ENCODE measurements at places on chromosomes 3 and 15. TPM values are rescaled to one million over a fixed set of nuclear protein-coding genes. Genes with fewer than 3 reads are reported as not detected.

Gene NOX5
- total RNA-seq, result not detected

- no peak overlapping the region for H3K4me3 ChIP-seq
- no peak for DNase-seq
- no peaks in the 10 kb centered on the region for H3K36me3 ChIP-seq
- H3K27me3 ChIP-seq, result no peaks in the 10 kb centered on the region
- no peaks in the 10 kb centered on the region for H3K4me1 ChIP-seq
- H3K27ac ChIP-seq, result no peak overlapping the region
Measured at GRCh38 chr3:112362221-112362620, 29.3 kb downstream of the CD200 start.

- no peaks in the 10 kb centered on the region for H3K27me3 ChIP-seq
- H3K27ac ChIP-seq, result no peak overlapping the region
- no peaks in the 10 kb centered on the region for H3K4me1 ChIP-seq
- no peak for DNase-seq
- H3K36me3 ChIP-seq, result no peaks in the 10 kb centered on the region
Measured at GRCh38 chr15:74171965-74172541, 1.5 kb upstream of the ISLR start.

DNA sequence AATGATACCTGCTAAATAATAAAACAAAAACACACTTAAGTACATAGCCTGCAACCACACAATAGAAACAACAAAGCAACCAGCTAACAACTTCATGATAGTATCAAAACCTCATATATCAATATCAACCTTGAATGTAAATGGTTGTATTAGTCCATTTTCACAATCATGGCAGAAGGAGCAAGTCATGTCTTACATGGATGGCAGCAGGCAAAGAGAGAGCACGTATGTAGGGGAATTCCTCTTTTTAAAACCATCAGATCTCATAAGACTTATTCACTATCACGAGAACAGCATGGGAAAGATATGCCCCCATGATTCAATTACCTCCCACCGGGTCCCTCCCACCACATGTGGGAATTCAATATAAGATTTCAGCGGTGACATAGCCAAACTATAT, 44.5 kb upstream of the PTX3 start:
- no peaks in the 10 kb centered on the region for H3K36me3 ChIP-seq
- no peak for DNase-seq
- no peak overlapping the region for H3K27ac ChIP-seq
- no peaks in the 10 kb centered on the region for H3K4me1 ChIP-seq

DNA sequence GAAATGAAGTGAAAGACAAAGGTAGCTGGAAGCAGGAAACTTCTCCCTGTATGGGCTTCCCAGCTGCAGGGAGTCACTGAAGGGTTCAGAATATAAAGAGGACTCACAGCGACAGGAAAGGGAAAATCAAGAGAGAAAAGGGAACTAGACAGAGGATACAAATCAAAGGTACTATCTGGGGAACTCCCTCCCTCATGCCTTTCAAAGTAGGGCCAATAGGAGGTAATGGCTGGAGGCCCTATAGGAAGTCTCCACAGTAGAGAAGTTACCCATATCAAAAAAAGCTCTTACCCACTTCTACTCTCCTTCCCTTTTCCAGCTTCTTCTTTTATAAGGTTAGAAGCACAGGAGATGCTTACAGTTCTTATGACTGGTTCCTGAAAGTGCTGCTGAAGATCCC, 43.5 kb downstream of the FMN1 start:
- no peak for DNase-seq
- no peak overlapping the region for H3K27ac ChIP-seq
- no peaks in the 10 kb centered on the region for H3K27me3 ChIP-seq
- no peaks in the 10 kb centered on the region for H3K4me1 ChIP-seq
- H3K36me3 ChIP-seq, result no peaks in the 10 kb centered on the region
- H3K4me3 ChIP-seq, result no peak overlapping the region

- no peaks in the 10 kb centered on the region for H3K27me3 ChIP-seq
- H3K4me1 ChIP-seq, result no peaks in the 10 kb centered on the region
- no peak overlapping the region for H3K4me3 ChIP-seq
- H3K36me3 ChIP-seq, result no peaks in the 10 kb centered on the region
Measured at GRCh38 chr3:187212705-187213104, 15.4 kb downstream of the RTP1 start.
